ENCODE measurements at places on chromosomes 4 and X. TPM values are rescaled to one million over a fixed set of nuclear protein-coding genes. Genes with fewer than 3 reads are reported as not detected.

GRCh38 chrX:19795307-19795706 lies 92.1 kb downstream of the SH3KBP1 start:
- DNase-seq: no peak

GRCh38 chr4:17336524-17336961 lies 175.3 kb downstream of the QDPR start:
- DNase-seq: peak; percentile 30

DNA sequence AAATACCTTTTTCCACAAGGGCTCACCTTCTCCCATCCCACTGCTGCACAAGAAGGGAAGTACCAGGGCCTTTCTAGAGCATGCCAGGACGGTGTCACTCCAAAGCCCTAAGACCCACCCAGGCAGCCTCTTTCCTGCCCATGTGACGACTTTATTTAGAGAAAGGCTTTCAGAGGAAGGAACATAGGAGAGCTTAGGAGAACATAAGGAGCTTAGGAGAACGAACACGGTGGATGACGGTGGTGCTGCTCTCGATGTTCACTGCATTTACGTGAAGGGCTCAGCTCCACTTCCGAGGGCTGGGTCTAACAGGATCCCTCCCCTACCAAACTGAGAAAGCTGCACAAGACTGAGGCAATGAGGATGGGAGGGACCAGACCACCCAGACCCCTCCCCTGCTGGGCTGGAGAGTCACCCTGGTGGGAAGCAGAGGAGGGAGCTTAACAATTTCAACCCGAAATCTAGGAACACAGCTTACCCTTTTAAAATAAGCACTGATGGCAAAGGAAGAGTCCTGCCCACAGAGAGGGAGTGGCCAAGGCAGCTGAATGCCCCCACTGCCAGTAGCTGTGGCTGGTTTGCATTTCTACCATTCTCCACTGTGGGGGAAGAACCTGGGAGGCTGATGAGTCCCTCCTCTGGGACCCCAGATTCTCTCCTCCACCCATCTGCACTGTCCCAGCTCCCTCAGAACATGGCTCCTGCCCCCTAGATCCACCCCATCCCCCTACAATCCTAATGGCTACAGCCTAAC lies 29.8 kb downstream of the ZFYVE28 start:
- DNase-seq: no peak

GRCh38 chr4:78780093-78780492 lies 3.9 kb downstream of the BMP2K start:
- DNase-seq: no peak

DNA sequence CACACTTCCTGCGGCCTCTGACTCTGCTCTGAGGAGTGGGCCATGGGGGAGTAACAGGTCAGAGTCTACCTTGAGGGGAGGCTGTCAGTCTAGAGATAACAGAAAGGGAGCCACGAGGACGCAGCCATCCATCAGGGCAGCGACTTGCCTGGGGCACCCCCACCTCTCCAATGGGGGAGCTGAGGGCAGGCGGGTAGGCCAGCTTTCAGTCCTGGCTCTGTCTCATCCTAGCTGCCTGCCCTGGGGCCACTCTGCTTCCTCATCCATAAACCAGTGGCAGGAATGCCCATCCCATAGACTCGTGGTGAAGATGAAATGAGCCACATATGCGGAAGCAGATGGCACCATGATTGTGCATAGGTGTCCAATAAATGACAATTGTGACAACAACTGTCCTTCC lies 13.2 kb downstream of the MAGED2 start:
- DNase-seq: no peak

DNA sequence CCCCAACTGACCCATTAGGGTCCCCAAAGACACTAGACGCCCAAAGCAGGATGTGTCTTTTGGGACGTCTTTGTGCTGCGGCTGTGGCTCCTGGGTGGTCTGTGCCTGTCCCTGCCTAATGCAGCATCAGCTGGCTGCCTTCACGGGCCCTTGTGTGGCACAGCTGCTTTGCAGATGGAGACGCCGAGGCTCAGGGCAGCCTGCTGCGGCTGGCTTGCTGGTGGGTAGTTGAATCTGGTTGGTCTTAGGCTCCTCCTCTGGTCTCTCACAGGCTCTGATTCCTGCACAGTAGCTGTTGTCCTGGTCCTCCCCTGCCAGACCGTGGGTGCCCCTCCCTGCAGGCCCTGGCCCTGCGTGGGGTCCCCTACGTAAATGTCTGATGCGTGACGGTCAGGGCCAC lies 8.1 kb downstream of the CPZ start:
- DNase-seq: no peak

STBD1 gene
- 0.91 TPM for polyA plus RNA-seq

All from immature natural killer cell (primary cell).